ENCODE measurements at places on chromosomes 5 and 9.

- DNase-seq: no peak
Measured at GRCh38 chr9:83155733-83156132, 92.8 kb upstream of the RASEF start.

DNA sequence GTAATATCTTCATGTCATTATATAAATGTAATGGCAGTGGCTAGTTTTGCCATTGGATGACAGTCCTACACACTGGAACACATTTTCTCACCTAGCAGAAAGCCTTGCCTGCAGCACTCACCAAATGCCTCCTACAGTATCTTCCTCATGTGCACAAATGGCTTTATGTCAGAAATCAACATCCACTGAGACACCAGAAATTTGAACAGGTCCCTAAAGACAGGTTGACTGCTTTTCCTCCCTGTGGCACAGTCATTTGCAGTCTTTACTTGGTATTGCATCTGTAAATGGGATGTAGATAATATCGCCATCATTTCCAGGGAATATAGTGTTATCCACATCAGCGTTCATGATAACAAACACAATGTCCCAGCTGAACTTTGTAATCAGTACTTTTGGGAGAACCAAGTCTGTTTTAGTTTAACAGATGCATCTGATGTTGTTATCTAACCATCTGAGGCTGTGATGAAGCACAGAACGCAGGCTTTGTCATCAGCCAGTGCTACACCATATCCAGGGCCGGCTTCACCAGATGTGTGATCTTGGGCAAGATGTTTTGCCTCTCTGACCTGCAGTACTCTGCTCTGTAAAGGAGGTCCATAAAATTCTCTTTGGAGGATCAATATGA, 83.9 kb upstream of the TAS2R1 start:
- no peak for DNase-seq

DNA sequence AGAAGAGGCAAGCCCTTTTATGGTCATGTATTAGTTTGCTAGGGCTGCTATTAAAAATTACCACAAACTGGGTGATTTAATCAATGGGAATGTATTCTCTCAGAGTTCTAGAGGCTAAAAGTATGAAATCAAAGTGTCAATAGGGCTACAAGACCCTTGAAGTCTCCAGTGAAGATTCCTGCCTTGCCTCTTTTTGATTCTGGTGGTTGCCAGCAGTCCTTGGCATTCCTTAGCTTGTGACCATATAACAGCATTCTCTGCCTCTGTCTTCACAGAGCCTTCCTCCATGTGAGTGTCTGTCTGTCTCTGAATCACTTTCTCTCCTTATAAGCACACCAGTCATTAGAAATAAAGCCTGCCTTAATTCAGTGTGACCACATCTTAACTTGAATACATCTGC, 282.7 kb downstream of the KCNN2 start:
- DNase-seq: no peak

- no peak for DNase-seq
Measured at GRCh38 chr5:74643111-74643562, 2.6 kb upstream of the ENC1 start.

GRCh38 chr5:64796301-64796700, 27.6 kb downstream of the CWC27 start:
- DNase-seq: no peak

DNA sequence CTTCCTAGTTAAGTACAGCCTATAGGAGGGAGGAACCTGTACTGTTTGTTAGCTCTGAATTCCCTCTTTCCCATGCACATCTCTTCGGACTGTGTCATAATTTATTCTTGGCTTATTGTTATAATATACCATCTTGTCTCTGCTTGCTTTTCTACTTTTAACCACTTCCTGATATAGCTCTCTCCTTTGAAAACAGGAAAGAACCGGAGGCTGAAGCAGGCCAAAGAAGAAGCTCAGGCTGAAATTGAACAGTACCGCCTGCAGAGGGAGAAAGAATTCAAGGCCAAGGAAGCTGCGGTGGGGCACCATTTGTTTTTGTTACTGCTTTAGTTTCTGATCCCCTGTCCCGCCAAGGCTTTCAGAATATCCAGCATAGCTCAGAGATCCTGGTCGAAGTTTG, 4.8 kb downstream of the ATP6V1G1 start:
- peak; percentile 41 for DNase-seq

DNA sequence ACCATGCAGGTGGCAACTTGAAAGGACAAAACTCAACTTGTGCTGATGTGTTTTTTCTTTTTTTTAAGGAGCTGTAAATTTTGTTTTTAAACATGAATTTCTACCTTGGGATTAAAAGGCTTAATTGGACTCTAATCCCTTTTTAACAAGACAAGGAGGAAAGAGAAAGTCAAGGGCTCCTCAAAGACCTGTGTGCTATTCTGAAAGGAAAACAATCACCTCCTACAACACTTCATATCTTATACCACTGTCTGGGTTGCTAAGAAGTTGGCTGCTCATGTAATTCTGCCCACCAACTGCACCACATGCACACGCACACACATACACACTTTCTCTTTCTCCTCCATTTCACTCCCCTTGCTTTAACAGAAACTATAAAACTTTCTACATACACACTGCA, 78.6 kb downstream of the SH3RF2 start:
- DNase-seq: no peak

DNA sequence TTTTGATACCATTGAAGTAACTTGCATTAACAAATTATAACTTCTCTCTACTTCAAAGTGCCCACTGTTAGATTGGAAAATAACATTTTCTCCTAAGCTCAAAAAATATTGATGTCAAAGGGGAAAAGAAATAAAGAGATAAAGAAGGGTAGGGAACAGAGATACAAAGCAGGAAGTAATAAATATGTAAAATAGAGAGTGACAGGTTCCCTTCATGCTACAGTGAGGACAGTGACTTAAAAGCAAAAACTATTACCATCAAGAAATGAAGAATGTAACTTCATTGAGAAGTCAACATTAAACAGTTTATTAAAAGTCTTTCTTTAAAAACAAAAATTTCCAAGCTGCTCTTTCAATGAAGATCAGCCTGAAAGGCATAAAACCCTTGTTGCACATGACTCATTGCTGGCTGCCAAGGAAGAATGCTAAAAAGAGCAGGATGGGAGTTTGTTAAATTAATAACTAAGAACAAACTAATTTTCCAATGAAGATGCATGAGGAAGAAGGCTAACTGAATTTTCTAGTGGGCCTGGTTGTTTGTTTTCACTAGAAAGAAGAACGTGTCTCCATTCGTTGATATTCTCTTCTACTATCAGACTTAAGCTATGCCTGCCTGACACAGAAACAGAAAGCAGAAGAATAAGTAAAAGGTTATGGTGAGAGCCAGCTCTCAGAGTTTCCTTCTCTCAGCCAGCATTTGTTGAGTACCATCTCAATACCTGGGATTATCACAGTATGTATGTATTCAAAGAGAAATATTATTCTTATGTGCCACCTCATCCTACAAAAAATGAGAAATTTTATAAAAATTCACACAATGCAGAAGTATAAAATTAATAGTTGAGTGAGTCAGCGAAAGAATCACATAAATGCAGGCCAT, 197.8 kb upstream of the NREP start:
- no peak for DNase-seq

- peak; percentile 64 for DNase-seq
Measured at GRCh38 chr9:99105152-99106043, 485 bp downstream of the TGFBR1 start.

- no peak for DNase-seq
Measured at GRCh38 chr5:40383749-40384651, 295.7 kb upstream of the PTGER4 start.

GRCh38 chr9:87080512-87081264, 133.4 kb upstream of the GAS1 start:
- no peak for DNase-seq

DNA sequence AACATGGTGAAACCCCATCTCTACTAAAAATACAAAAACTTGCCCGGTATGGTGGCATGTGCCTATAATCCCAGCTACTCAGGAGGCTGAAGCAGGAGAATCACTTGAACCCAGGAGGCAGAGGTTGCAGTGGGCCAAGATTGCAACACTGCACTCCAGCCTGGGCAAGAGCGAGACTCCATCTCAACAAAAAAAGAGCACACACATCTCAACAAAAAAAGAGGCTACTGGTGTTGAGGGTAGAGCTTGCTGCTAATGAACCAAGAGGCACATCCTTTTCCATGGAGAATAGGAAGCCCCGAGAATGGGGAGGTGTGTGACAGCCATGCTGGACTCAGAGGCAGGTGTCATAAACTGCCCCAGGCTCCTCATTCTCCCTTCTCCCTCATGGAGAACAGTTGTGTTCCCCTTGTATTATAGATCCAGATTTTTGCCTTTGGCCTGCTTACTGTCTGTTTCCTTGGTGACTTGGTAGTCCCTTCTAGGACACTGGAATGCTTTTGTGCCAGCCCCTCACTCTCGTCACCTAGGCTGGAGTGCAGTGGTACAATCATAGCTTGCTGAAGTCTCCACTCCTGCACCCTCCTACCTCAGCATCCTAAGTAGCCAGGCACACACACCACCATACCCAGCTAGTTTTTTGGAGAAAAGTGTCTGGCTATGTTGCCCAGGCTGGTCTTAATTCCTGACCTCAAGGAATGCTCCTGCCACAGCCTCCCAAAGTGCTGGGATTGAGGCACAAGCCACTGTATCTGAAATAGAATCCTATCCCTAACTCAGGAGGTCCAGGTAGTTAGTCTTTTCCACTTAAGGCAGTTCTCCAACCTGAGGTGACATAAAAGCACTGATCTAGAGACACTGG, 5.1 kb downstream of the RPL12 start:
- no peak for DNase-seq

- no peak for DNase-seq
Measured at GRCh38 chr5:76705574-76705973, 10.4 kb upstream of the F2R start.

DNA sequence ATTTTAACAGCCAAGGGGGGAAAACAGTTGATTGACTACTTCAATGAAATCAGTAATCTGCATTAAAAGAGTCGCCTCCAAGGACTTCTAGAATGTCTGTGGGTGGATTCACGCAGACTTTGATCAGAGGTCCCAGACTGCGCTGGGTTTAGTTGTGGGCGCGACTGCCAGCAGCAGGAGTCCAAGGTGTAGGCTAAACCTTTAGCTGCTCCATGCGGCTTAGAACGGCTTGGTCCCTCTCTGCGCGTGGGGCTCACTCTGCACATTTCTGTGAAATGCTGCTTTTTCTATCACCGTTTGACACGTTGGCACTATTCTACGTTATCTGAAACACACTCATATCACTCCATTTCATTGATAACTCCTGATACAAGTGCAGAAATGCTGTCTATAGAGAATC, 48.6 kb upstream of the IRX2 start:
- DNase-seq: no peak

DNA sequence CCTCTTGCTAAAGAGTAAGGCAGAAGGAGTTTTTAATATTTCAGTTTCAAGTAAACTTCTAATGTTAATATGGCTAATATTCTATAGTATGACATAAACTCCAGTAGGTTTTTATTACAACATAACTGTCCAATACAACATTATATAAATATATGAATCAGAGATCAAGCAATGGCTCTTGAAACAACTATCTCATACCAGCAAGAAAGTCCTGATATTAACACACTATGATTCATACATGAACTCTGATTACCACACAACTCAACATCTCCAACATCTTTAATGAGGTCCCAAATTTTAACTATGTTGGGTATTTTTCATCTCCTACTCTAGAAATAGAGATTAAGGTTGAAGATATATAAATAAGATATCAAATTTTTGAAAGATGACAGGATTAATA, 878.3 kb downstream of the TLE1 start:
- no peak for DNase-seq

DNA sequence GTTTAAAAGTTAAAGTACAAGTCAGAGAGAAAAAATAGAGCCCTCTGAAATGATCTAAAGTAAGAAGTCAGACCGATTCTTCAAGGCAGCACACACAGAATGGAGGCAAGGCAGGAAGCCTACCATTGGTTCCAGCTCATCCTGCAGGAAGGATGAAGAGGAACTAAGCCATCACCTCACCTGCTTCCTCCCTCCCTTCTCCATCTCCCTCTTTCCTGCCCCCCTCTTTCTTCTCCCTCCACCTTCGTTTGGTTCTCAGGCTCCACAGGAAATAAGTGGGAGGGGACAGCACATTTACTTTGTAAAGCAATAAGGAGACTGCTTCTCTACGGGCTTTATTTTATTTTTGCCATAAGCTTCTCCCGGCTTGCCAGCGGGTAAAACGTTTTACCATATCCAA, 213.4 kb downstream of the TRIM32 start:
- no peak for DNase-seq

GRCh38 chr9:89375191-89375760, 57.0 kb downstream of the SECISBP2 start:
- DNase-seq: peak; percentile 54

GRCh38 chr9:89422151-89422975, 75.5 kb downstream of the SEMA4D start:
- no peak for DNase-seq

DNA sequence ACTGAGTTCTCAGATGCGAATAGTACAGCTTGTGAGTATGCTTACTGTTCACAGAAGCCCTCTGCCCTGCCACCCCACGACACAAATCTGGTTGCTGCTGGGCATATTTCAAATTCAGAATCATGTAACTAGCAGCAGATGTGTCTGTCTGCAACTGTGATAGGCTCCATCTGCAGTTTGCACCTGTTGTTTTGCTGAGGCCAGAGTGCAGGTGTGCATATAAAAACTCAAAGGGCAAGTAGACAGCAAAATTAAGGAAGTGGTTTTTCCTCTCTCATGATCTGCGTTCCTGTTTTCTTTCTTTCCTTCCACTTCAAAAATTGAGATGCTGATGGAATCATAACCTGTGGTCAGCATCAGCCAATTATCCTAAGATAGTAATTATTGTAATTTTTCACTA, 1000.5 kb downstream of the PTPRD start:
- DNase-seq: peak; percentile 34

- no peak for DNase-seq
Measured at GRCh38 chr9:117434566-117434965, 19.7 kb upstream of the ASTN2 start.

- no peak for DNase-seq
Measured at GRCh38 chr5:10707198-10708142, 53.6 kb downstream of the DAP start.

DNA sequence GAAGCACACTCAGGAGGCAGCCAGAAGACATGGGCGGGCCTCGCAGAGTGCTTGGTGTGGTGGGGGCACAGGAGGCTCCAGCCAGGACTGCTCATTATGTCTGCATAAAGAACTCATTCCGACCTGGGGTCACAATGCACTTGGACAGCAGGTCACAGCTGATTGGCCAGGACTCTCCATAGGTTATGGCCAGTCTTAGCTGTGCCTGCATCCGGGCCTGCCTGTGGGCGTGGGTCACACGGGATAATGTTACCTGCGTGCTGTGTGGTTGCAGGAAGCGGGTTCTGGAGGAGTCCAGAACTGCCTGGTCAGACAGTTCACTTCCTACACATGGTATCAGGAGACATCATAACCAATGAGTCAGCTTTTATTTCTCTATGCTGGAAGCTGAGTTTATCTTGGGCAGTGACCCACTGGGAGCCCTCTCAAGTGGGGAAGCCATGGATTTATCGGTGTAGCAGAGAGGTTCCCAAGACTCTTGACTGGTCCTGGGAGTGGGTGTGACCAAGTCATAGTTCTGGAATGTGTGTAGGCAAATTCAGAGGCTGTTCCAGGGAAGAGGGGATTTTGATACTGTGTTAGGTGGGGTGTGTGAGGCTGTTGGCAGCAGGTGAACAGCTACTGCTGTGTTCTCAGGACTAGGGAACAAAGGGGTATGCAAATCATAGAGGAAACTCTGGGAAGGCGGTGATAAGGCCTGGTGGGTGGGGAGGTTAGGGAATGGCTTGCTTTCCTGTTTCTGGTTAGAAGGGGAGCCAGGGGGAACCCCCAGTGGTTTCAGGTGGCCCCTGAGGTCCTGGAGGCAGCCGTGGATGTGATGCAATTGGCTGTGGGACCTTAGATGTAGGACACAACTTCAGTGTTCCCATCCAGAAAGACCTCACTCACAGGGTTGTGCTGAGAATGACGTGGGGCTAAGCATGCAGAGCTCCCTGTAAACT, 51.3 kb downstream of the ARHGEF37 start:
- no peak for DNase-seq

All from germinal center (tissue), 1 donor.